ENCODE measurements at places on chromosomes 7 and 10.

- DNase-seq = peak; percentile 70
Measured at GRCh38 chr7:44973610-44974401, 5.0 kb downstream of the MYO1G start.

DNA sequence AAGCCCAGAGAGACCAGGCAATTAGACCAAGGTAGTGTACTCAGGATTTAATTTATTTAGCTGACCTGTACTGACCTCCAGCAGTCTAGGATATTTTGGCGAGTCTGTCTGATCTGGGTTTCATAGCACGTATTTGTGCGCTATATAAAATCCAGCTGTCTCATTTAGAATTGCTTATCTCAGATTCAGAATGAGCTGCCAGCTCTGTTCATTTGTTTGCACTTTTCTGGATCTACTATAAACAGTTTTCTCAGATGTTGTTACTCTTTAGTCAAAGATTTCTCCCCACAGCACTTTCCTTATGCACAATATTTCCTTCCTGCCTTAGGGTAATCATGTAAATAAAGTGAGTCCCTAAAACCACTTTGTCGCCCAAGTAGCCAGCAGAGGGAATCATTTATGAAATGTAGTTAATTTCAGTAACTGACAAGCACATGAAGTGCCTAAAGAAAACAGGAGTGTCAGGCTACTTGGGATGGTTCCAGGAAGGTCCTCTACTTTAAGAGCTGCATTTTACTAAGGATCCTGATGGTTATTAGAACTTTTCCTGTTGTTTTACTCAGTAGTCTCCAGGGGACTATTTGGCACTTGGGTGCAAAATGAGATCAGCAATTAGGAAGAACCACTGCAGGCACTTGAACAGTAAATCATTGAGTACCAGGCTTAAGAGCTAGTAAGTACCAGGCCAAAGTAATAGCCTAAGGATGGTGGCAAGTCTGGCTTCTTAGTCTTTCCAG, 226.4 kb downstream of the TWIST1 start:
- DNase-seq = no peak

- no peak for DNase-seq
Measured at GRCh38 chr10:20002657-20003056, 186.4 kb downstream of the PLXDC2 start.

DNA sequence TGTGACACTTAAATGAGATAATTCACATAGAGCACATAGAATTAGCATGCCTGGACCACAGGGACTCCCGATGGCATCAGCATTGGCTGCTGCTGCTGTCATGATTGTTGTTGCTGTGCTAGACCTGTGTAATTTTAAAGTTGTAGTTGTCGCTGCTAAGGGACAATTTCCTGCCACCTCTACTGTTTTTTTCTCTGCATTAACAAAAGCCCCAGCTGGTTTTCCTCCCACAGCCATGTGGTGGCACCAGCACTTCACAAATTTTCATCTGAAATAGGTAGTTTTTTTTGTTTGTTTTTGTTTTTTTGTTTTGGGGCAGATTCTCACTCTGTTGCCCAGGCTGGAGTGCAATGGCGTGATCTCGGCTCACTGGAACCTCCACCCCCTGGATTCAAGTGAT, 25.4 kb upstream of the PRXL2A start:
- DNase-seq = peak; percentile 70

DNA sequence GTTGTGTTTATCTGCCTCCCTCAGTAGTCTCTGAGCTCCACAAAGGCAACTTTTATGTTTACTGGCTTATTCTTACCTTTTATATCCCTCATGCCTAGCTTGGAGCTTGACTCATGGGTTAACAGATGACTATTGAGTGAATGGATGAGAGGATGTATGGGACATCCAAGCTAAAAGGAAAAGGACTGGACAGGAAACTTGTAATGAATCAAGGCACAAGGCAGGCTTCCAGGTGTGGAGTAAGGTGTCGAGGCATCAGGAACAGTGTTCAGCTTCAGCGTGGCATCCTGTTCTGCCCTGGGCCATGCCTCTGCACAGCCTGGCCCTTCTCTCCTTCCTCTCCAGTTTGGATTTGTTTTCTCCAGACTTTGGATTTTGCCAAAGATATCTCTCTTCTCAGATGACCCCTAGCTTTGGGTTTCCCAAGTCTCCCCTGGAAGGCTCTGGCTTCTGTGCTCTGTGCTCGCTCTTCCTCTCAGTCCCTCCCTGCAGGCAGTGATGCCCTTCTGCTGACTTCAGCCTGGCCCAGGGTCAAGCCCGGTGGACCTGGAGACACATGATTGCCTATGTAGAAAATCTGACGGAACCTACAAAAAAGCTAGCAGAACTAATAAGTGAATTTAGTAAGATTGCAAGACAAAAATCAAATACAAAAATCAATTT, 367.3 kb downstream of the CXCL12 start:
- DNase-seq = no peak

- peak; percentile 15 for DNase-seq
Measured at GRCh38 chr7:30412782-30413504, 65.6 kb downstream of the NOD1 start.

- DNase-seq = no peak
Measured at GRCh38 chr7:93981480-93981874, 22.7 kb downstream of the BET1 start.

- no peak for DNase-seq
Measured at GRCh38 chr7:38840736-38841460, 68.1 kb downstream of the VPS41 start.

DNA sequence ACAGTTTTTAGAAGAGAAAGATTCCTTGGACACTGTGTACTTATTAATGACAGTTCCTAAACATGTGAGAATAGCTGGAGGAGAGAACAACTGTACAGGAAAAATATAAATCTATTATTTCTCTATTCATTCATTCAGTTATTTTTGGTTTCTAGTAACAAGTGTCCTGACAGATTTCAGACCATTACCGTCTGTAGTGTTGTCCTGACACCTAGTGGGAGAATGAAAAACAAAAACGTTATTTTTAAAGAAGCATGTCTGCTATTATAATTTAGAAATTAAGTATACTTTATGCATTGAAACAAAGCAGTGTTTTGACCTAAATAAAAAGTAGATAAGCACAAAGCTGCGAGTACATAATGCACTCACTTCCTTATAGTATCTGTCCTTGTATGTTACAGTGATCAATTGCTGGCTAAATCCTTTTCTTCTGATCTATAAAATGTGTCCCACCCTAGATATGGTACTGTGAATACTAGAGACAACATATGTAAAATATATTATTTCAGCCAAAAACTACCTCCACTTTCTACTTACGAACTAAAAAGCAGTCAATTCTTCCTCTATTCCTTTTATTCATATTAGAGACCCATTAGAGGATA, 575.6 kb downstream of the ARL4A start:
- DNase-seq = peak; percentile 42

- no peak for DNase-seq
Measured at GRCh38 chr7:141074162-141074991, 513 bp downstream of the TMEM178B start.

DNA sequence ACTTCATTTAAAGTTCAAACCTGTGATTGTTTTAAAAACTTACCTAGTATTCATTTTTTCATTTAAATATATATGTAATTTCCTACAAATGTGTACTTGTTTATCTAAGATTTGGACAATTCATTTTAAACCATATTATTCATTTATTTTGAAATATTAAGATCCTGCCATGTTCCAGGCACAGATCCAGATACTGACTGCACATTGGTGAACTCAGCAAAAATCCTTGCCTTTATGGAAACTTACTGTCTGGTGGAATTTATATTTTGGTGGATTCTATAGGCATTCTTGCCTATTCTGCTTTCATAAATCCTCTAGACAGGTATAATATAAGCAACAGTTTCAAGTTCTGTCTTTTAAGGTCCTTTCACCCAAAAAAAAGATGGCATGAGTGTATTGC, 48.3 kb upstream of the RPA3 start:
- DNase-seq = no peak

DNA sequence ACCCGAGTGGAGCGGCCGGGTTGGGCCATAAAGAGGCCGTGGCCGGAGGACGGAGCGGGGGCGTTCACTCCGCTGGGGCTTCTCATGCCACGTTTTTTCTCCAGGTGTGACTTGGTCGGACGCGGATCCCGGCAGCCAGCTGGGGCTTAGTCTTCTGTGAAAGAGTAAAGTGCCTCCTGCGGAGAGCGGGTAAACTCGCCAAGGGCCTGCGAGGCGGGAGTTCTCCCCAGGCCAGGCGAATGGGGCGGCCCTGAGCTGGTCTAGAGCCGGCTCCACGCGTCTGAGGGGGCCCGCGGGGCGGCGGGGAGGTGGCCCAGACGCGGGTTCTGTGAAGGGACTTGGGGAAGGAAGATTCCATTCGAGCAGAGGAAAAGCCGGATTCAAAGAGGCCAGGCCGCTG, 86.3 kb upstream of the VIPR2 start:
- no peak for DNase-seq

- DNase-seq = no peak
Measured at GRCh38 chr10:71357792-71358265, 38.8 kb downstream of the SLC29A3 start.

DNA sequence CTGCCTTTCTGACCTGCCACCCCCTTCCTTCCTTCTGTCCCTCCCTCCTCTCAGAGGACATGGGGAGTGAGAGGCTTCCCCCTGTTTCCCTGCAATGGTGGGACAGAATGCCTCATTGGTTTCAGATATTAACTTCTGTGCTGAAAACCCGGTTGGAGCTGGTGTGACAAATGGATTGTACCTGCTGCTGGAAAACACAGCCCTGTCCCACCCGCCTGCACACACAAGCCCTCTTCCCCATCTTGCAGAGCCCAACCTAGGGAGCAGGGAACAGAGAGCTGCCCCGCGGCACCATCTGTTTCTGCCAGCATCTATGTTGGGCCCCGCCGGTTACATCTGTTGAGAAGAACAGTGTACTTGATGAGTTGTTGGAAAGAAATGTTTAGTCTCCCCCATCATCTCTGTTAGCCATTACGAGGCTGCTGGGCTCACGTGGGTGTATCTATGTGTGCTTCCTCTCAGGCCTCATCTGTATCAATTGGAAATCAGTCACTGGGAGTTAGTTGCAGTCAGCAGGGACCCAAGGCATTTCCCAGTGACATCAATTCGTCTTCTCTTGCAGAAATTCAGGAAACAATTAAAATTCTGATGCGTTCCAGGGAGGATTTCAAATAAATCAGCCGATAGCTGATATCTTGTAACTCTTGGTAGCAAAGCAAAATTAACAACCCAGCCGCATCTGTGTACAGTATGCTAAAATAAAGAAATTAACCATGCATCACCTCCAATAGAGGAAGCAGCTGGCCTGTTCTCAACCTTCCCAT, 725.6 kb upstream of the GALNT17 start:
- no peak for DNase-seq

DNA sequence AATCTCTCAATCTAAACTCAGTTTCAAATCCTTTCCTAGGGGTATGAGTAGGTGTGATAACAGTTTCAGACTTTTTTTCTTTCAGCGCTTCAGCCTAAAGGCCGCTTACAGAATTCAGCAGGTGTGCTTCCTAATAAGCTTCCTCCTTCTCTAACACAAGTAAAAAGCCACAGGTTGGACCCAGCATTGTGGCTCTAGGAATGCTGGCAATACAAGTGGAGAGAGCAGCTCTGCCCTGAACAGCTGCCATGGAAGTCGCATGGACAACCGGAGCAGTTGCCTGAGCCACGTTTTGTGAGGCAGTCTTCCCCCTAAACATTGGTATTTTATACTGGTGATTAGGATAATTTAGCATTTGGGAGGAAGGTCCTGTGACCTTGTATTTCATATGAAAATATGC, 83.5 kb downstream of the ST7 start:
- DNase-seq = no peak

- no peak for DNase-seq
Measured at GRCh38 chr10:77804371-77804770, 122.2 kb downstream of the DLG5 start.

- DNase-seq = peak; percentile 21
Measured at GRCh38 chr10:119030421-119031250, 1.1 kb downstream of the NANOS1 start.
